ENCODE measurements at places on chromosomes 6 and 20. TPM values are rescaled to one million over a fixed set of nuclear protein-coding genes. Genes with fewer than 3 reads are reported as not detected.

The NCR2 gene
- not detected for total RNA-seq

The PGC gene
- 0.96 TPM for total RNA-seq

GRCh38 chr6:170007468-170008293 is 256.3 kb downstream of the ERMARD start:
- DNase-seq, result no peak

GRCh38 chr20:19785173-19785982 is 27.3 kb downstream of the RIN2 start:
- peak; percentile 28 for DNase-seq

GRCh38 chr6:18823782-18824386 is 436.7 kb downstream of the RNF144B start:
- no peak for DNase-seq

DNA sequence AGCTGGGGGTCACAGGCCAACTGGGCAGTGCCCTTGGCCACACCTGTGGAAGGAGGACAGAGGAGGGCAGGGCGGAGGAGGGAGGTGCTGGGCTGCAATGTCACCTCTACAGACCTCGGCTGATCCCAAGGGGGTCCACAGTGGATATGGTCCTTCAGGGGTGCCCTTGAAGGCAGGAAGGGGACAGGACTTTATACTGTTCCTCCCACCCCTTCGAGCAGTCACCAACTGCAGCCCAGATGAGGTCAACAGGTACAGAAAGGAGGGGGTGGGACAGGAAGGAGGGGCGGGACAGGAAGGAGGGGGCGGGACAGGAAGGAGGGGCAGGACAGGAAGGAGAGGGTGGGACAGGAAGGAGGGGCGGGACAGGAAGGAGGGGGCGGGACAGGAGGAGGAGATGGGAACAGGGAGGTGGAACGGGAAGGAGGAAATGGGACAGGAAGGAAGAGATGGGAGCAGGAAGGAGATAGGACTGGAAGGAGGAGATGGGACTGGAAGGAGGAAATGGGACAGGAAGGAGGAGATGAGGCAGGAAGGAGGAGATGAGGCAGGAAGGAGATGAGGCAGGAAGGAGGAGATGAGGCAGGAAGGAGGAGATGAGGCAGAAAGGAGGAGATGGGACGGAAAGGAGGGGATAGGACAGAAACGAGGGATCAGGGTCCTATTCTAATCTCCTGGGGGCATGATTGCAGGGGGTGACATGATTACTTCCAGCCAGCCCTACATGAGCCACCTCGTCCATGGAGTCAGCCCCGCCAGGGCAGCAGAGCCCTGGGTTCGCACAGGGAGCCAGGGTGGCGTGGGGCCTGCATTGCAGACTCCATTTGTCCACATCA is 19.4 kb upstream of the MRGBP start:
- no peak for DNase-seq

DNA sequence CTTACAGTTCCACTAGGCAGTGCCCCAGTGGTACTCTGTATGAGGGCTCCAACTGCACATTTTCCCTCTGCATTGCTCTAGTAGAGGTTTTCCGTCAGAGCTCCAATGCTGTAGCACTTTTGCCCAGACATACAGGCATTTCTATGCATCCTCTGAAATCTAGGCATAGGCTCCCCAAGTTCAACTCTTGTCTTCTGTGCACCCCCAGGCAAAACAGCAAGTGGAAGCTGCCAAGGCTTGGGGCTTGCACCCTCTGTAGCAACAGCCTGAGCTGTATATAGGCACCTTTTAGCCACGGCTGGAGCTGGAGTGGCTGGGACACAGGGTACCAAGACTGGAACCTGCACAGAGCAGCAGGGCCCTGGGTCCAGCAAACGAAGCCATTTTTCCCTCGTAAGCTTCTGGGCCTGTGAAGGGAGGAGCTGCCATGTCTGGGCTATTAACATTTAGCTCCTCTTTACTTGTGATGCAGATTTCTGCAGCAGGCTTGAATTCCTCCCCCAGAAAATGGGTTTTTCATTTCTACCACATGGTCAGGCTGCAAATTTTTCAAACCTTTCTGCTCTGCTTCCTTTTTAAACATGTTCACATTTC is 596.2 kb upstream of the ADGRB3 start:
- DNase-seq, result no peak

The KCNG1 gene
- 14.9 TPM for total RNA-seq

DNA sequence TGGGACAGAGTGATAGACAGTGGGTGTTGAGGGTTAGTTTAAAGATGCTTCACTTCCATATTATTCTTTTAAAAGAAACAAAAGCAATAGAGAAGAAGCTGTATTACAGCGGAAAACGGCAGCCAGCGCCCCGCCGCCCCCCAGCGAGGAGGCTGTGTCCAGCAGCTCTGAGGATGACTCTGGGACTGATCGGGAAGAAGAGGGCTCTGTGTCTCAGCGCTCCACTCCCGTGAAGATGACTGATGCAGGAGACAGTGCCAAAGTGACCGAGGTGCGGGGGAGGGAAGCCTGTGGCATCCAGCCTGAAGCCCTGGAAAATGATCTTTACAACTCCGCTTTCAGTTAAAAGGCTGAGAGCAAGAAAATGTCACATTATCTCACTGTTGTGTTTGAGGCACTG is 100.2 kb downstream of the FIG4 start:
- no peak for DNase-seq

The C6orf118 gene
- total RNA-seq, result 1.9 TPM

DNA sequence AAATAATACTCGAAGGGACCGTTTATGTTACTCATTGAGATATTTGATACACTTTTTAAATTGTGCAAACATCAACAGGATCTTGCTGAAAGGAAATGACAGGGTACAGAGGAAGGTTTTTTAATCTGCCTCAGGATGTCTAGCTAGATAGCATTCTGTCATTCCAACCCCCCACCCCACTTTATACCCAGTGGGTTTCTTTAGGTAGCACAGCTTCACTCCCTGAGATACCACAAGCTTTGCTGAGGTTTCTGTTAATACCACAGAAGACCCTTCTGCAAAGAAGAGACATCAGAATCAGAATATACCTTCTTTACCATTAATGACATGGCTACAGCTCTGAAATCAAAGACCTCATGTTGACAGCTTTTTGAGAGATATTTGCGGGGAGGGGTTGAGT is 1.3 kb downstream of the PHACTR2 start:
- DNase-seq, result peak; percentile 42

GRCh38 chr6:125157725-125158124 is 4.2 kb downstream of the TPD52L1 start:
- no peak for DNase-seq

DNA sequence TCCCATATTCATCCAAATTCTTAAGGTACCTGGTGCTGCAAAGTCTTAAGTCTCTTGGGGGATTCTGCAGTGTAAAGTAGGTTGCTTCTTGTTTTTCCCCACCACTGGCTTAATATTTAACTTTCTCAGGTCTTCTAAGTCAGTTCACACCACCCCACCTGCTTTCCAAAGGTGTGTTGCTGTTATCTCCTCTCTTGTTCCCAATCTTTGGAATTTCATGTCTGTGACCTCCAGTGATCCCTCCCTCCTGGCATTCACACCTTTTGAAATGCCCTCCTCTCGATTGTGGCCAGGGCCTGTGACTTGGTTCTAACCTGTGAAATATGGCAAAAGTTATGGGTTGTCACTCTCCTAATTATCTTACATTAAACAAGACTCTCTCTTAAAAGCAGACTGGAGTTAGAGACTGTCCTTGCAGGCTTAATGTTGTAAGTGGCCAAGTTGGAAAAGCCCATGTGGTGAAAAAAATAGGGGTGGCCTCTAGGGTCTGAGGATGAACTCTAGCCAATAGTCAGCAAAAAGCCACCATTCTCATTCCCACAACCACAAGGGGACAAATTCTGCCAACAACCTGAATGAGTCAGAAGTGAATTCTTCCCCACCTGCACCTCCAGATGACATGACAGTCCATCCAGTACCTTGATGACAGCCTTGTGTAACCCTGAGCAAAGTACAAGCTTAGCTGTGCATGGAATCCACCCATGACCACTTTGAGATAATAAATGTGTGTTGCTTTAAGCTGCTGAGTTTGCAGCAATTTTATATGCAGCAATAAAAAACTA is 45.1 kb downstream of the ADGRF1 start:
- no peak for DNase-seq
